ENCODE measurements at places on chromosomes 13 and 19.

DNA sequence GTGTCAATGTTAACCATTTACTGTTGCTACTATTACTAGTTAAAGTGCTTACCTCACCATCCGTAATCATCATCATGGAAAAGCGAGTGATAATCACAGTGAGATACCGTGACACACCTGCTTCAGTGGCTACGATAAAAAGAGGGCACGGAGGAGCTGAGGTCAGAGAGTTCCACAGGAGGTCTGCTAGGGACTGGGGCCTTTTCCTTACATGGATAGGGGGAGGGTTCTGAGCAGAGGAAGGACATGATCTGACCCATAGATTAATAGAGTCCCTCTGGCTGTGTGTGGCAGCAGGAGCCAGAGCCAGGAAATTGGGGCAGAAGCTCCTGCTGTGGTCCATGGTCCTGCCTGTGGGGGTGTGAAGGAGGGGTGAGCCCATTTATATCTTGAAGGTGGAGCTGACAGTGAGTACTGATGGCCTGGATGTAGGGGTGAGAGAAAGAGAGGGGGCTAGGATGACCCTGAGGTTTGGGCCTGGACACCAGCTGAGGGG lies 136.7 kb downstream of the SIPA1L3 start:
- no peak for DNase-seq

- peak; percentile 85 for DNase-seq
These were observed 34.4 kb upstream of the NANOS3 start for GRCh38 chr19:13842291-13843103.

DNA sequence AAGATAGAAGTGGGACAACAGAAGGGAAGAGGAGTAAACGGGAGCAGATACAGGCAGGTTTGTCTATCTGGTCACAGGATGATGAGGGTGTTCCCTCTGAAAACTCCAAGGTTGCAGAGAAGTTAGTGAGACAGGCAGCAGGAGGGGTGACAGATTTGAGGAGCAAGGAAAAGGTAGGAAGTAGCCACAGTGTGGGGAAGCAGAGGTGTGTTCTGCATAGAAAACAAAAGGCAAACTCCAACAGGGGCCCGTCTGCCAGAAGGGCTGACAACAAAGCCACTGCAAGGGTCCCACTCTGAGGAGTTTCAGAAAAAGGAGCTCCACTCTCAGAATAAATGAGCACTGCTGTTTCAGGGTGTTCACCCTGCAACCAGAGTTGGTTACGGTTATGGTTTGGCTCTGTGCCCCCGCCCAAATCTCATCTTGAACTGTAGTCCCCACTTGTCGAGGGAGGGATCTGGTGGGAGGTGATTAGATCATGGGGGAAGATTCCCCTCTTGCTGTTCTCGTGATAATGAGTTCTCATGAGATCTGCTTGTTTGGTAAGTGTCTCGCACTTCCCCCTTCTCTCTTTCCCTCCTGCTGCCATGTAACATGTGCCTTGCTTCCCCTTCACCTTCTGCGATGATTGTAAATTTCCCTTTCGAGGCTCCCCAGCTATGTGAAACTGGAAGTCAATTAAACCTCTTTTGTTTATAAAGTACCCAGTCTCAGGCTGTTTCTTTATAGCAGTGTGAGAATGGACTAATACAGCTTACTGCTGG lies 32.1 kb downstream of the SMAD9 start:
- DNase-seq: no peak

DNA sequence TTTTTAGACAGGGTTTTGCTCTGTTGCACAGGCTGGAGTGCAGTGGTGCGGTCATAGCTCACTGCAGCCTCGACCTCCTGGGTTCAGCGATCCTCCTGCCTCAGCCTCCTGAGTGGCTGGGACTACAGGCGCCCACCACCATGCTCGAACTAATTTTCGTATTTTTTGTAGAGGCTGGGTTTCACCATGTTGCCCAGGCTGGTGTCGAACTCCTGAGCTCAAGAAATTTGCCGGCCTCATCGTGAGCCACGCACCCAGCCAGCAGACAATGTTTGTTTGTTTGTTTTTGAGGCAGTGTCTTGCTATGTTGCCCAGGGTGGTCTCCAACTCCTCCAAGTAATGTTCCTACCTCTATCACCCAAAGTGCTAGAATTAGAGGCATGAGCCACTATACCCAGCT lies 879 bp upstream of the COX7A1 start:
- DNase-seq: no peak

DNA sequence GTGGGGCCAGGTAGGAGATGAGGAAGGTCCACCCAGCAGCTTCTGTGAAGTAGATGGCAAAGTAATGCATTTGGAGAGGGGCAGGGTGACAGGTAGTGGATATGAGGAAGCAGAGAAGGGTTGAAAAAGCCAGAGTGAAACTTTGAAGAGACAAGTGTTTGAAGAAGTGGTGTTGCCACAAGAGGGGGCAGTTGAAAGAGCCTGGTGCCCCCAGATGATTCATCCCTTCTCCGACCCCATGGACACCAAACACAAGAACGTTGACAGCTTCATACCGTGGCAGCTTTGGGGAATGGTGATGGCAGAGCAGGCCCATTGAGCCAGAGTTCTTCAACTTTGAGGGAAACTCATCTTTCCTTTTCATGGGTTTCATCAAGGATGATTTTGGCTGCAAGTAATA lies 19.9 kb downstream of the IFNL3 start:
- DNase-seq: no peak

DNA sequence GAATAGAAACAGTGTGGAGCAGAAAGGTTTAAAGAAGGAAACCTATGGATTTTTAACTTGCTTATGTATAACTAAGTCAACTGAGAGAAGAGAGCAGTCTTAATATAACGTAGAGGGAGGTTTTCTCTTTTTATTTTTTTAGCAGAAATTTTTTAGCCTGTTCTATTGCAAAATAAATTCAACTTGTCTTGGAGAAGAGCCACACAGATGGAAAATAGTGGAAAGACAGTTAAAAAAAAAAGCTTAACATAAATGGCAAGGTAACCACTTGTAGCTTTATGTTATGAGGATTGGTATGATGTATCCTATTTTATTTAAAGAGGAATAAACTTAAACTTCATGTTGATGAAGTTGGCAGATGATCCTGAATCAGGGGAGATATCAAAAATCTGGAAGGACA lies 312.4 kb downstream of the SHISA2 start:
- DNase-seq: no peak

DNA sequence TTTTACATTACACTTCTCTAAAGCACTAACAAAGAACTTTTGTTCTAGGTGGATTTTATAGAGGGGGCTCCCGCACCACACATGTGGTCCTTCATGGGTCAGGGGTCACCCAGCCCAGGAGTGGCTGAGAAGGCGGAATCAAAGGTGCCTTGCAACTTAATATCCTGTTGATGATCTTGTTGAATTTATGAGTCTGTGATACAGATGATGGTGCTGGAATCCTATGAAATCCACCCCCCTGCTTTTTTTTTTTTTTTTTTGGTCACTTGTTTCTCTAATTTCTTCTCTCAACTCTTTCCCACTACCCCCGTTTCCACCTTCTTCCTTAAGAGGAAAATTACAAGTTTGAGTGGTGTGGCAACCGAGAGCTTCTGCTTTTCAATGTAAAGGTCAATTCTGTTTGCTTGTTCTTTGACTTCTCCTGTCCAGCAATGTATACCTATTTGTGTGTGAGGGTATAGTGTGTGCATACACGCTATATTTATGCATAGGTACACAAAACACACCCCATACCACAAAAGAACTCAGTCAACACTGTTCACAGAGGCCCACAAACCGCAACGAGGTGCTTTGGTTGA lies 4.2 kb upstream of the ZIC2 start:
- DNase-seq: no peak

DNA sequence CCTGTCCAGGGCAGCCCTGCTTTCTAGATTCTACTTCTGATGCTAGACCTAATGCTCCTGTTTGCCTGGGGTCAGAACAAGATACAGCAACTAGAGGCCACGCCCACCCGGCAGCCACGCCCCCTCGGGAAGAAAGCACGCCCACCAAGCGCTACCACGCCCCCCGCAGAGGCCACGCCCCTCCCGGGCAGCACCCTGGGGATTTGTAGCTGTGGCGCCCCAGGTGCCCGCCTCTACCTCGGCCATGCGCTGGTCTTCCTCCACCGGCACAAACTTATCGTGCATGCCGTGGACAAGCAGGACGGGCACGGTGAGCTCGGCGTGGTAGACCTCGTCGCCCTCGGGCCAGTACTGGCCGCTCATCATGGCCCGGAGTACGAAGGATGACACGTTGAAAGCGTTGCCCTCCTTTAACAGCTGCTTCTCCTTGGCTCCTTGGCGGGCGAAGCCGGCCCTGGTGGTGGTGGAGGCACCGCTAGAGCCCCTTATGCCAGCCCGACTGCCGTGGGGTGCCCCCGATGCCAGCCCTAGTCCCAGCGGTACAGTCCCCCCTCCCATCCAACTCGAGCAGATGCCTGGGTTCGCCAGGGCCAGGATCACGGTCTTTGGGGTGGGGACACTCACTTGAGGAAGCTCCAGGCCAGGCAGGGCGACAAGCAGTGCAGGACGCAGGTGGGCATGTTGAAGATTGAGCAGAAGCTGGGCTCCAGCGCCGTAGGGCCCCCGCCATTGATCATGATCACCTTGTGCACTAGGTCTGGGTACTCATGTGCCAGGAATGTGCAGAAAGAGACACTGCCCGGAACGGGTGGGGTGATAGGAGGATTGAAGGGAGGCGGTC lies 9.0 kb downstream of the ABHD8 start:
- peak; percentile 26 for DNase-seq

DNA sequence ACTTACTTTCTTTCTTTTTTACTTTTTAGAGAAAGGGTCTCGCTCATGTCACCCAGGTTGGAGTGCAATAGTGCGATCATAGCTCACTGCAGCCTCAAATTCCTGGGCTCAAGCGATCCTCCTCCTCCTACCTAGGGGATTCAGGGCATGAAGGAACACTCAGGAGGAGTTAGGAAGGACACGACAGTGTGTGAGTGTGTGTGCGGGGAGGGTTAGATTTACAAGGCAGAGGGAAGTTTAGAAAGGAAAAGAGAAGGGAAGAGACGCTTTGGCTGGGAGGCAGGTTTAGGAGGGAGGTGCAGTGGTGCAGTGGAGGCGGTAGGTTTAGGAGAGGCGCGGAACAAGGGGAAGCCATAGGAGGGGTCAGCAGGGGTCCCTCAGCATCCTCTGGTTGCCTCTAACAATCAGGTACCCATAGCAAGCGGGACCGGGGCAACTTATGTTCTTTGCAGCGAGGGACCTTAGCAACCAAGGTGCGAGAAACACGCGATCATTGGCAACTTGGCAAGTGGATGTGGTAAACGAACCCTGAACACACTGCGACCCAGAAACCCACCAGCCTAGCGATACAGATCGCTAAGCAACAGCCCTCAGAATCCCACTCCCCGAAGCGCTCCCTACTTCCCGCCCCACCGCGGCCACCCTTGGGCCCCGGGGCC lies 501 bp downstream of the SIRT2 start:
- DNase-seq: no peak

DNA sequence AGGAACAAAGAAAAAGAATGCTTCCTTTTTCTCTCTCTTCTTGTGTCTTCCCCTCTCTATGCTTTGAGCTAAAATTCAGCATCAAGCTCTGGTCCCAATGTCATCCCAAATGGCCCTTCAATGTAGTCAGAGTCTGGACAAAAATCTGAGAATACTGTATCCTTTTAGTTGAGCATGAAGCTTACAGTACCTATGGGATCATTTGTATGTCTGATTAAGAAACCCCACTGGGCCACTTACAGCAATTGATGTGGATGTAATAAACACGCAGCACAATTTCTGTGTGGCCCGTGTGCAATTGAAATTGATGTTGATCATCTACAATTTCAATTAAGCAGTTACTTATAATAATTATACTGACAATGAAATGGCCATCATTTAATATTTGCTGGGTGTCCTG lies 188.9 kb upstream of the RNF113B start:
- DNase-seq: no peak

GRCh38 chr13:80083853-80084676 lies 256.9 kb downstream of the SPRY2 start:
- DNase-seq: peak; percentile 97

GRCh38 chr19:35745328-35746086 lies at the start of the genes PSENEN and U2AF1L4:
TSS of gene PSENEN (plus strand) at chr19:35745651. CDS start at chr19:35745931, 280 bp downstream.
TSS of gene U2AF1L4 (minus strand) at chr19:35745418. CDS start at chr19:35745391, 27 bp downstream.
- DNase-seq: peak; percentile 99

DNA sequence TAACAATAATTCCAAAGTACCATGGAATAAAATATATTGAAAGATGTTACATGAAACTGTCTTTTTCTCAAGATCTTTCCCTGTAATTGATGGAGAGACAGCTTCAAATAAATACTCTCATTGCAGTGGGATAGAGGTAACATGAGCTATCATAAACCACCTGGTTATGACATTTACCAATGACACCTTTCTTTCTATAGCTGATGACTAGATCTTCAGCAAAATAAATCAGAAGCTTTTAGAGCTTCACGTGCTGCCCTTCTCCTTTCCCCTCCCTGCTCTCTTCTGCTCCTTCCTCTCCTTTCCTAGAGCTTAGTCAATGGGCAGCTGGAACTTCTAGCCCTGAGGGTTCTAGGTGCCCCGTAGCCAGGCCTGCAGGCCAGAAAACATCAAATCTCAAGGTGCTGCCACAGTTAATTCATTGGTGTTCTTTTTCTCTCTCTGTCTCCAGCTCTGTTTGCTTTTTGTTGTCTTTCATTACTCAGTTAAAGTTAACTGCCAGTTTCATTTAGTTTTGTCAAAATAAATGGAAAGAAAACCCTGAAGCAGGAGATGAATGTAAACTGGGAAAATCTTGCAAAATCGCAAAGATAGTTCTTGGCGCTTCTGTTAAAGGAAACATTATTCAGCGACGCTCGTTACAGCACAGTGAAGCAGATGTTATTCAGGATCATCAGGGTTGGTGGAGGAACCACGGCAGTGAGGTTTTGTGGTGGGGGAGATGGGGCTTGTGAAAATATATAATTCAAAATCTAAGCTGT lies 8.3 kb upstream of the METTL21C start:
- DNase-seq: peak; percentile 65

GRCh38 chr13:112226320-112227002 lies 149.7 kb upstream of the SPACA7 start:
- DNase-seq: no peak

- DNase-seq: no peak
These were observed 249.8 kb downstream of the DCLK1 start for GRCh38 chr13:35881360-35881759.

DNA sequence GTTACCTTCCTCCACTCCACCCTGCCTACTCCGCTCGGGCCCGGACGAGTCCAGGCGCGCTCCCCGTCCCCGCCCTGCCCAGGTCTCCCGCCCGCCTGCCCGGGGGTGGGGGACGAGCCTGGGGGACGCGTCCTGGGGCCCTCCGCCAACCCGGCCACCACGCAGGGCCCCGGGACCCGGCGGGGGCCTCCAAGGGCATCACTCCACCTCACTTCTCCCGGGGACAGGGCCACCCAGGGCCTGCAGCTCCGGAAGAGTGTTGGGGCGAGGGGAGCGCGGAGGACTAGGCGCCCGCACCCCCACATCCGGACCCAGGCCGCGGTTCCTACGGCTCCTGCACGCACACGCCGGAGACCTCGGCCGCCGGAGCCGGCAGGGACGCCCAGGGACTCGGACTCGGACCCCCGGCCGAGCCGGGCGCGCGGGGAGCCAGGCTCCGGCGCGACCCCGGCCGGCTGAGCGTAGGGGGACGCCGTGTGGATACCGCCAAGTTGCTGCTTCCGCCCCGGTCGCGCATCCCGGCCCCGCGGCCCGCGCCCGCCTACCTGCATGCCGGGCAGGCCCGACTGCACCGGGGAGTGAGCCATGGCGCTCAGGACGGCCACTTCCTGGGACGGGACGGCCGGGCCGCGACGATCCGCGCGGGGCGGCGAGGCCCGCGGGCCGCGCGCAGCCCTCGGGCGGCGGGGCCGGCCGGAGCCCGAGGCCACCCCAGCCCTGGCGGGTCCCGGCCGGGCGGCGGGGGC lies 534 bp downstream of the STK24 start:
- no peak for DNase-seq

GRCh38 chr19:19500975-19501644 lies 14.2 kb downstream of the TSSK6 start:
- no peak for DNase-seq

GRCh38 chr19:41324231-41324702 lies 14.3 kb downstream of the CCDC97 start:
- no peak for DNase-seq
